ENCODE measurements at places on chromosomes 1 and 21.

DNA sequence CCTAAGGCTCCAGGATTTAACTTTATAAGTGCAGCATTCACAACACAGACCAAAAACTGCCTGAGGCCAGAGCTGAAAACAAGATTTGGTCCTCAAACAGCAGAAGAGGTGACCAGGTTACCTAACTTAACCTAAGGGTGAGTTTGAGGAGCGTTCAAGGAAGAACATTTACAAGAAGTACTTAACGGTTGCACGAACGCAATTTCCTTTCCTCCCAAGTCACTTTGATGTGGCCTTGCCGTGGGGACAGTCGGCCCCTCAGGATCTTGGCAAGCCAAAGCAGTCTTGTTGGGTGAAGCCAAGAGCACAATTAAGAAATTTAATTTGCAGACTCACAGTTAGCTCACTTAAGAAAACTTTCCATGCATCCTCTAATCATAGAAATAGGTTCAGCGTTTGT lies 202.6 kb upstream of the COA6 start:
- no peak for DNase-seq

DNA sequence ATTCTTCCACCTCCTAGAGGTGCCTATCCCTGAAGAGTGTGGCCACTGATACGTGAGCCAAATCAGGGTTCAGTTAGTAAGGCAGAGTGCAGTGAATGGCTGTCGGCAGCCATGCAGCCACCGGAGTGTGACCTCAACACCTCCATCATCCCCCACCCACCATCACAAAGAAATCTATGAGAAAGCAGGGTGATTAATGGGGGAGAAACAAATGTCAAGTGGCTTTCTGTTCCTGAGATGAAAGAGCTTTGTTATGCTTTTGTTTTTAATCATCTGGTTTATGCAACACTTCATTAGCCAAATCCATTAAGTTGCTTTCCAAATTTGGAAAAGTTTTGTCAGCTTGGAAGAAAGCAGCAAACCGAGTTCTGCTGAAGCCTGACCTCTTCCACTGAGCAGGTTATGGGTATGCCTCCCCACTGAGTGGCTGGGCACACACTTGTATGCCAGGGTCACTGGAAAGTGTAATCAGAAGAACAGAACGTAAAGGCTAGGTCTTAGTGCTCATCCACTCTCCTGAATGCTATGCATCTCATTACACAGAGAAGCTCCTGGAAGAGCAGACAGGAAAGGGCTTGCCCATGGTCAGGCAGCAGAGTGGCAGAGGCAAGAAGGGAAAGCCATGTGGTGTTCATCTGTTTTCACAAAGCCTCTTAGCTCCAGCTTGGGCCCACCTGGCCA lies 57.1 kb upstream of the ATP1B1 start:
- peak; percentile 42 for DNase-seq

DNA sequence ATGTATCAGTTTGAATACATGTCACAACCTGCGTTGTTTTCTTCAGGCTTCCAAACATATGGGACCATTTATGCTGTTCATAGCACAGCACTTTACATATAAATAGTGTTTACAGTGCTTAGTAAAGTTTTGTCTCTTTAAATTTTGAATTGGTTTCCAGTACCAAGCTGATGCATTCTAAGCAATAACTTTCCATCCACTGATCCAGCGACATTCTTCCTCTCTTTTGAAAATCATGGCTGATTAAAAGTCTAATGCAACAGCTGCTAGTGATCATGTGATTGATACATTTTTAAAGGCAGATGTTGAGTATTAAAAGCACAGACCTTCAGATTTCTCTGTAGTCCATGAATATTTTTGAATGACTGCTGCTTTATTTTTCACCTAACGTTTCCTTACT lies 154.9 kb downstream of the PTPRC start:
- DNase-seq = no peak

DNA sequence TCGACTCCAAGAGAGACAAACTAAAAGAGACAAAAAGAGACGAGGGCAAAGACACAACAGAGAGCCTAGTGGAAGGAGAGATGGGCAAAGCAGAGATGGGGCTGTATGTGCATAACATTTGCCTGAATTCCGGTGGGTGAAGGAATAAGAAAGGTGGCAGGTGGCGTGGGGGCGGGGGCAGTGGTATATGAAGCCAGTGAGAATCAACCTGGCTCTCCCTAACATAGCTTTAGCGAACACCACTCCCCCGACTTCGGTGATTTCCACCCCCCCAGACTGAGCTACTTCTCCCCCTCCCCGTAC lies 1.1 kb downstream of the INKA2 start:
- DNase-seq = no peak

- DNase-seq = no peak
Measured at GRCh38 chr1:70930062-70930461, 117.6 kb downstream of the PTGER3 start.

DNA sequence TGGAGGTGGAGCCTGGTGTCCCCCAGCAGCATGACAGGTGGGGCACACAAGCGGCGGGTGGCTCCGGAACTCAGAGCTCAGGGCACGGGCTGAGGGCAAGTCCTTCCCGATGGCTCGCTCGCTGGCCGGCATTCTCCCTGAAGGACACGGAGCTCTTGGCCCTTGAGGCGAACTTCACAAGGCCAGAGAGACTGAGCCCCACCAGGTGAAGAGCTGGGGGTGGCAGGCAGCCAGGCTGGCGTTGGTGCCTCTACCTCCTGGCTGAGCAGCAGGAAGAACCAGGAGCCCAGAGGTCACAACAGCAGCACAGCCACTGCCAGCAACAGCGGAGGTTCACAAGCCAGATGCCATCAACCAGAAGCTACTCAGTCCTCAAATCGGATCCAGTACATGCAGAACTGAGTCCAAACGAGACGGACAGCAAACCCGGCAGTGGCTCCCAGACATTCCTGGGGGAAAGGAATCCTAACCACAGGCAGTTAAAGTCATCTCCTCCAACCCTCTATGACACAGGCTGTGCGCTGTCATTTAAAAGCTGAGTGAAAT lies 54.1 kb downstream of the NPHP4 start:
- no peak for DNase-seq

GRCh38 chr1:62589321-62589720 lies 8.0 kb upstream of the ANGPTL3 start:
- DNase-seq = no peak

DNA sequence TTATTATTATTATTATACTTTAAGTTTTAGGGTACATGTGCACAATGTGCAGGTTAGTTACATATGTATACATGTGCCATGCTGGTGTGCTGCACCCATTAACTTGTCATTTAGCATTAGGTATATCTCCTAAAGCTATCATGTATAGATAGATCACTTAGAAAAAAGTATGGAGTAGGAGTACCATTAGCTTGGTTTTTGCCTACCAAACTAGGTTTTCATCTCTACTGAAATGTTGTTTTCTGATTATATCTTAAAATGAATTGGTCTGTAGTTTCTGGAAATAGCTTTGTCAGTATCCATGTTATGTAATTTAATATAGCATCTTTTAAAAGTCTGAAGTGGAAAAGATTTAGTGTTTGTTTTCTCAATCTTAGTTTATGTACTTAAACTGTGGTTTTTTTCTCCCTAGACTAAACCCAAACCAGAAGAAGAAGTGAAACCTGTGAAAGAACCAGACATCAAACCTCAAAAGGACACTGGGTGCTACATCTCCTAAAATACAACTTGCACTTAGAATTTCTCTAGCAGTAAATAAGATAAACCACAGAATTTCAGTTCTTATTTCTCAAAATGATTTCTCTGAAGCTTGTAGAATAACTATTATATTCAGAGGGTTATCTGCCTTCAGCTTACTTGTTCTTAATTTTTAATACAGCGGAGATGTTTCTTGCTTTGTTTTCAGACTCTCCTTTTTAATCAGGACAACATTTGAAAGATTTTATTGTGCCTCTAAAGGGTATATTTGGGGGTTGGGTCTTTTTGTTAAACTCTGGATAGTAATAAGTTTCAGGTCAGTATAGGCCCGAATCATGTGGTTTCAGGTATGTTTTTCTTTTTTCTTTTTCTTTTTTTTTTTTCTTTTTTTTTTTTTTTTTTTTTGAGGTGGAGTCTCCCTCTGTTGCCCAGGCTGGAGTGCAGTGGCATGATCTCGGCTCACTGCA lies 4.5 kb upstream of the FAM177B start:
- no peak for DNase-seq

GRCh38 chr1:91714867-91715381 lies 171.0 kb downstream of the TGFBR3 start:
- no peak for DNase-seq

GRCh38 chr1:47911892-47912291 lies 85.3 kb downstream of the TRABD2B start:
- no peak for DNase-seq

- no peak for DNase-seq
Measured at GRCh38 chr1:238552271-238552670, 661.5 kb upstream of the ZP4 start.

DNA sequence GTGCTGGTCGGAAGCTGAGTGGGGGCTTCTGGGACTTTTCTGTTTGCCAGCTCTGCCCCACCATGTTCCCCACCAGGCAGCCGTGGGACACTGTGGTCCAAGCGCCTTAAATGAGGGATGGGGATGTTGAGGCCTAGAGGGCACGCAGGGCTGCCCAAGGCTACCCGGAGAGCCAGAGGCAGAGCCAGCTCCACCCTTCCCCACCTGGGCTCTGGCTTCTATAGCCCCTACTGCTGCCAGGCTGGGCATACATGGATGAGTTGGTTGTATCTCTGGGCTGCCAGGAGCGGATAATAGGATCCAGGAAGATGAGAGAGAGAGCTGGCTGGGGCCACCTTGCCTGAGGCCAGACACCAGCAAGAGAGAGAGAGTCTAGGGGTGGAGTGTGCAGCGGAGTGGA lies 49.4 kb downstream of the PTPRU start:
- DNase-seq = no peak

- no peak for DNase-seq
Measured at GRCh38 chr1:107535091-107535490, 394.3 kb downstream of the NTNG1 start.

- no peak for DNase-seq
Measured at GRCh38 chr1:54112027-54112426, 40.8 kb downstream of the CDCP2 start.

GRCh38 chr1:240169188-240169587 lies 77.5 kb downstream of the FMN2 start:
- DNase-seq = no peak

Measured in stimulated activated CD4-positive, alpha-beta T cell treated with anti-CD3 and anti-CD28 coated beads, Interleukin-4, amount 100 ng/mL, for 48 hours (primary cell).